ENCODE measurements at places on chromosomes 12 and 14.

- no peak overlapping the region for H3K4me3 ChIP-seq
- H3K27ac ChIP-seq, result peak overlapping the region; percentile 47
- H3K4me1 ChIP-seq, result peaks cover 11% of the 10 kb centered on the region
- no peak for DNase-seq
Observed at GRCh38 chr12:115998794-115999478, 278.6 kb downstream of the MED13L start.

- H3K4me1 ChIP-seq, result peaks cover 34% of the 10 kb centered on the region
- peaks cover 39% of the 10 kb centered on the region for H3K36me3 ChIP-seq
- DNase-seq, result no peak
- peak overlapping the region; percentile 66 for H3K4me3 ChIP-seq
- no peaks in the 10 kb centered on the region for H3K27me3 ChIP-seq
- H3K27ac ChIP-seq, result peak overlapping the region; percentile 94
Observed at GRCh38 chr12:112408621-112409020, 784 bp downstream of the RPL6 start.

DNA sequence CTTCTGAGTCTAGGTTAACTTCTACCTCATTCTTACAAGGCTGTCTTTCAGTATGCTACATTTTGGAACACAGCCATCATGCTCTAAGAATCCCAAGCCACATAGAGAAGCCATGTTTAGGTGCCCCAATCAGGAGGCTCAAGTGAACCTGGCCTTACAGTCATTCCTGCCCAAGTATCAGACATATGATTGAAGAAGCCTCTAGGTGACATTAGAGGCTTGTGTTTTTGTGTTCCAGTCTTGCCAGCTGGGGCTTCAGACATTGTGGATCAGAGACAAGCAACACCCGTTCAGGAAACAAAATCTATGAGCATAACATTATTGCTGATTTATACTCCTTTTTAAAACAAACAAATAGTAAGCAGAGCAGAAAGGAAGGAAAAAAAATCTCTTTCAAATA lies 8.1 kb upstream of the SLC16A7 start:
- DNase-seq, result no peak
- H3K36me3 ChIP-seq, result no peaks in the 10 kb centered on the region
- H3K4me1 ChIP-seq, result no peaks in the 10 kb centered on the region

- H3K4me1 ChIP-seq, result peaks cover 25% of the 10 kb centered on the region
- H3K27me3 ChIP-seq, result no peaks in the 10 kb centered on the region
- DNase-seq, result no peak
- no peak overlapping the region for H3K27ac ChIP-seq
- H3K4me3 ChIP-seq, result no peak overlapping the region
Observed at GRCh38 chr14:60276347-60276746, 27.3 kb downstream of the PPM1A start.

GRCh38 chr14:95460647-95461478 lies 55.6 kb downstream of the SYNE3 start:
- peaks cover 9% of the 10 kb centered on the region for H3K36me3 ChIP-seq
- no peak overlapping the region for H3K4me3 ChIP-seq
- no peak overlapping the region for H3K27ac ChIP-seq
- H3K27me3 ChIP-seq, result no peaks in the 10 kb centered on the region

GRCh38 chr14:61145903-61146481 lies 135.1 kb downstream of the TMEM30B start:
- no peak for DNase-seq
- H3K4me1 ChIP-seq, result peaks cover 9% of the 10 kb centered on the region
- no peaks in the 10 kb centered on the region for H3K27me3 ChIP-seq
- no peaks in the 10 kb centered on the region for H3K36me3 ChIP-seq
- H3K4me3 ChIP-seq, result no peak overlapping the region
- peak overlapping the region; percentile 42 for H3K27ac ChIP-seq

- peaks cover 24% of the 10 kb centered on the region for H3K4me1 ChIP-seq
- H3K27ac ChIP-seq, result no peak overlapping the region
- no peaks in the 10 kb centered on the region for H3K27me3 ChIP-seq
- H3K36me3 ChIP-seq, result no peaks in the 10 kb centered on the region
- no peak for DNase-seq
- H3K4me3 ChIP-seq, result no peak overlapping the region
Observed at GRCh38 chr12:1099158-1099557, 108.1 kb downstream of the ERC1 start.

DNA sequence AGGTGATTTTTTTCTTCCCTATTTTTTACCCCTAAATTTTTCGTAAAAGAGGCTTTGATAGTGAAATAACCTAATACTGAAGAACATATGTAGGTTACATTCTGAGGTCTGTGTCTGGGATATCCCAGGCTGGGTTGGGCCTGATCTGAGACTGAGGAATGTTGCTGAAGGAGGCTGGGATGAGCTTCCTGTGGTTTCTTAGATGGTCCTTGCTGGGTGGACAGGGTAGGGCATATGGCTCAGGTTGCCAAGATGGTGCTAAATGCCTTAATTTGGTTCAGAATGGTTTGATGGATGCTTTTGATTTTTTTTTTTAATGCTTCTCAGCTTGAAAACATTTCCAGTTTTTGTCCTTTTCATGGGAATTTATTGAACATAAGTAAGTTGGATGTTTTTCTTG lies 124.6 kb upstream of the PMCH start:
- no peak overlapping the region for H3K4me3 ChIP-seq
- no peak for DNase-seq
- H3K4me1 ChIP-seq, result no peaks in the 10 kb centered on the region
- no peaks in the 10 kb centered on the region for H3K27me3 ChIP-seq

- no peaks in the 10 kb centered on the region for H3K4me1 ChIP-seq
- no peak overlapping the region for H3K27ac ChIP-seq
- peaks cover 34% of the 10 kb centered on the region for H3K27me3 ChIP-seq
- no peaks in the 10 kb centered on the region for H3K36me3 ChIP-seq
Observed at GRCh38 chr14:99123208-99123870, 148.7 kb downstream of the BCL11B start.

- no peak overlapping the region for H3K27ac ChIP-seq
- no peak overlapping the region for H3K4me3 ChIP-seq
- H3K36me3 ChIP-seq, result no peaks in the 10 kb centered on the region
- no peak for DNase-seq
- H3K4me1 ChIP-seq, result no peaks in the 10 kb centered on the region
- H3K27me3 ChIP-seq, result no peaks in the 10 kb centered on the region
Observed at GRCh38 chr14:51351997-51352396, 112.0 kb downstream of the TMX1 start.

GRCh38 chr14:100294213-100294962 lies 11.9 kb downstream of the SLC25A29 start:
- H3K27me3 ChIP-seq, result no peaks in the 10 kb centered on the region
- DNase-seq, result peak; percentile 9
- peaks cover 52% of the 10 kb centered on the region for H3K4me1 ChIP-seq
- no peak overlapping the region for H3K27ac ChIP-seq

- H3K27ac ChIP-seq, result no peak overlapping the region
- H3K4me3 ChIP-seq, result no peak overlapping the region
- H3K4me1 ChIP-seq, result no peaks in the 10 kb centered on the region
- no peaks in the 10 kb centered on the region for H3K27me3 ChIP-seq
- no peaks in the 10 kb centered on the region for H3K36me3 ChIP-seq
- no peak for DNase-seq
Observed at GRCh38 chr12:32666018-32666417, 13.1 kb upstream of the DNM1L start.

- DNase-seq, result no peak
- no peak overlapping the region for H3K4me3 ChIP-seq
- peak overlapping the region; percentile 38 for H3K27ac ChIP-seq
- no peaks in the 10 kb centered on the region for H3K4me1 ChIP-seq
- H3K27me3 ChIP-seq, result no peaks in the 10 kb centered on the region
Observed at GRCh38 chr12:8052679-8053078, 13.5 kb downstream of the C3AR1 start.

- H3K36me3 ChIP-seq, result peaks cover 48% of the 10 kb centered on the region
- H3K27me3 ChIP-seq, result no peaks in the 10 kb centered on the region
- DNase-seq, result no peak
- H3K27ac ChIP-seq, result peak overlapping the region; percentile 77
- no peak overlapping the region for H3K4me3 ChIP-seq
Observed at GRCh38 chr14:91229743-91230200, 14.7 kb downstream of the GPR68 start.

- H3K4me3 ChIP-seq, result no peak overlapping the region
- no peak for DNase-seq
- H3K36me3 ChIP-seq, result no peaks in the 10 kb centered on the region
- H3K27ac ChIP-seq, result no peak overlapping the region
- H3K27me3 ChIP-seq, result no peaks in the 10 kb centered on the region
- H3K4me1 ChIP-seq, result no peaks in the 10 kb centered on the region
Observed at GRCh38 chr14:26775765-26776563, 178.1 kb upstream of the NOVA1 start.

GRCh38 chr12:65948320-65949008 lies 124.2 kb downstream of the HMGA2 start:
- H3K4me3 ChIP-seq, result no peak overlapping the region
- H3K36me3 ChIP-seq, result no peaks in the 10 kb centered on the region
- H3K27me3 ChIP-seq, result no peaks in the 10 kb centered on the region
- peak; percentile 93 for DNase-seq
- peaks cover 10% of the 10 kb centered on the region for H3K4me1 ChIP-seq

DNA sequence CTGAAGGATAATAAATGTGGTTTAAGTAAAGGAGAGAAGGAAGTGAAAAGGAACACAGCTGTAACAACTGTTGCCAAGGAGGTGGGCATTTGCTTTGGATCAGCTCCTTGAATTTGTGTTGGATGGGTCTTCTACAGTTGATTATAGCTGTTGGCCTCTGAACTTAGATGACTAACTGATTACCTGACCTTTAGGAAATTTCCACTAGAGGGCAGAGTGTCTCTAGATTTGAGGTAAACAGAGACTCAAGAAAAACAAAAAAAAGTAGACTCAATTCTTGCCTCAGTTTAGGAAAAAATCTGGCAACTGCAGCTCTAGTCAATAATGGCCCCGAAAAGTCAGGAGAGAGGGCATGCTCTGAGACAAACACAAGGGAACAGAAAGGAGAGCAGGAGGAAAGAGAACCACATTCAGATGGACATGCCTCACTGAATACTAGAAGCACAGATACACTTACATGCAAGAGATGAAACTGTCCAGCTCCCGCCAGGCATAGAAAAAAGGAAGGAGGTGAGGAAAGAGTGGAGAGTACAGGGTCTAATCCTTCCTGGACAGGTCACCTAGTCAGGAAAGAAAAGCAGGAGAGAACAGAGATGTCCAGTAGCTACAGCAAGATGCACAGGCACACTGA lies 20.6 kb downstream of the COX14 start:
- H3K27ac ChIP-seq, result no peak overlapping the region
- H3K36me3 ChIP-seq, result peaks cover 32% of the 10 kb centered on the region
- H3K4me1 ChIP-seq, result peaks cover 4% of the 10 kb centered on the region

DNA sequence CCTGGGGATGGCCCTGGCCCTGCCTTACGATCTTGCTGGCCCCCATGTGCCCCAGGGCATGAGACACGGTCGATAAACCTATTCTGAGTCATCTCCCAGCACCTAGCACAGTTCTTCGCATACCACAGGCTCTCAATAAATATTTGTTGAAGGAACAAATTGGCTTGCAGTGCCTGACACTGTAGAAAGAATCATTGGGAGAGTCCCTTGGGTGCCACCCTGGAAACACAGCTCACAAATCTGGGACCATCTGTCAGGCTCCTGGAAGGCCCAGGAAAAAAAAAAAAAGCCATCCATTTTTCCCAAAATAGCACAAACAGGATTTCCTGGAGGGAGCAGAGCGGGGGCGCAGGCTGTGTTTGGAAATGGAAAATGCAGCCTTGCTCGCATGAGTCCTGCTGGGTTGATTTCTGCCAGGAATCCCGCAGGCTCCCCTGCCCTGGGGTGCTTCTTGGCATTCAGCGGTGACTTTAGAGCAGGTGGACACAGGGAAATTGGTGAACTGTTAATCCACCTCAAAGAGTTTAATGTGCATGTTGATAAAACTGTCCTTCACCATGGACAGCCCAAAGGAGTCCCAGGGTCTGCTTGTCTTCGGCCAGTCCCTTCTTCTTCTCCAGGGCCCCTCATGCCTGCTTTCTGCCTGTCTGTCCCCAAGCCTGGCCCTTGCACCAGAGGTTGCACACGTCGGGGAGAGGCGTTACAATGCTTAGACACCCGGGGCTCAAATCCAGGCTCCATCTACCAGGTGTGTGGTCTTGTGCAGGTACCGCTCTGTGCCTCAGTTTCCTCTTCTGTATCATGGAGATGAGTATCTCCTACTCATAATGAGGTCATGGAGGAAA lies 106.1 kb upstream of the RFLNA start:
- no peaks in the 10 kb centered on the region for H3K27me3 ChIP-seq
- no peaks in the 10 kb centered on the region for H3K36me3 ChIP-seq
- H3K4me3 ChIP-seq, result no peak overlapping the region
- peak overlapping the region; percentile 58 for H3K27ac ChIP-seq

- peak; percentile 27 for DNase-seq
- no peaks in the 10 kb centered on the region for H3K4me1 ChIP-seq
- H3K4me3 ChIP-seq, result no peak overlapping the region
- H3K27ac ChIP-seq, result no peak overlapping the region
- no peaks in the 10 kb centered on the region for H3K36me3 ChIP-seq
Observed at GRCh38 chr12:24705741-24706358, 243.1 kb downstream of the BCAT1 start.

GRCh38 chr12:109878749-109879148 lies 1.6 kb downstream of the GLTP start:
- H3K36me3 ChIP-seq, result no peaks in the 10 kb centered on the region
- peak overlapping the region; percentile 80 for H3K4me3 ChIP-seq
- no peaks in the 10 kb centered on the region for H3K27me3 ChIP-seq
- DNase-seq, result no peak

DNA sequence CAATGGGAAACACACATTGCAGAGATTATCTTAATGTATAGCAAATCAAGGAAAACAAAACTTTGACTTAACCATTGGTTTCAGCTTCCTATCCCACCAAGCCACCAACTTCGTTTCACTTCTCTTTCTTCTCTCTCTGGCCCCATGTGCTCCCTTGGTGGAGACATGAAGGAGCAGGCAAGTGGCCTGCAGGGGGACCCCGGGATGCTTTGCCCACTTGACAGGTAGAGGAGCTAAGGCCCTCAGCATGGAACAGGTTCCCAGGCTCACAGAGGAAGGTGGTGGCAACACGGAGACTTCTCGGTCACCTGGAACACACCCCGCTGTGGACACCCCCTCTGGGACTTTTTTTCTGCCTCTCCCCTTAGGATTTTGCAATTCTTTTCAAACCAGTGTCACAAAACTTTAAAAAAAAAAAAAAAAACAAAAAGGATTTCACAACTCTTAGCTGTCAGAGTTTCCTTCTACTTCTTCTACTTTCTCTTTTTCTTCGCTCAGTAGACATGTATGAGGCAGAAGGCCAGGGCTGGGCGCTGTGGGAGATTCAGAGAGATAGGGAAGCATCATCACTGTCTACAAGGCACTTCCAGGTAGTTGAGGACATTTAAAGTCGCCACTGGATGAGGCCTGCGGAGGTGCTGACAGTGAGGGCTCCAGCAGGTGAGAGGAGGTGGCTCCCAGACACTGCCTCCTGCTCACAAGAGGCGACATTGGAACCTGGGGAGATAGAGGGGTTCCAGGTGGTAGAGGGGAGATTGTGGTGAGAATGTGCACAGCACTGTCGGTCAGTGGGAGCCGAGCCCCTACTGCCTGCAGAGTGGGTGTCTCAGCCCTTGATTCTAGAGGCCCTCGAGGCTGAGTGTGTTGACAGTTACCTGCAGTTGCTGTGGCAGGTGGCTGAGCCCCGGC lies 119.6 kb downstream of the GCH1 start:
- no peaks in the 10 kb centered on the region for H3K27me3 ChIP-seq
- peaks cover 6% of the 10 kb centered on the region for H3K4me1 ChIP-seq
- no peak overlapping the region for H3K27ac ChIP-seq
- peaks cover 86% of the 10 kb centered on the region for H3K36me3 ChIP-seq
- no peak overlapping the region for H3K4me3 ChIP-seq
